ENCODE measurements at places on chromosomes 7 and 10.

DNA sequence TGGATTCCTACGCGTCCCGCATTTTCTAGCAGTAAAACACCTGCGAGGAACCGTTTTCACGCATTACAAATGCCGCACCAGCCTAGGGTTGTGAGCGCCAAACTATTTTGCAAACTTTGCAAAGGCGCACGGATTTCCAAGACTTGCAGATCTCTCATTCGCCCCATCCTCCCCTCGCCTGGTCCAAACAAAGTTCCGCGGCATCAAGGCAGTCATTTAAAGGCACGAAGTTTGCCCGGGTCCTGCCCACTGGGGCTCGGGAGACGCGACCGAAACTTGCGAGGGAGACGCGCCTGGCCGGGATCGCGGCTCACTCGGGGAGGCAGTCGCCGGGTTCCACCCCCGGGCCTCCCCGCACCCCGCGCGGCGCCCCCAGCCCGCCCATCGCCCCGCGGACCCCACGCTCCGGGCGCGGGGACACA is 613 bp downstream of the USP6NL start:
- DNase-seq: no peak

GRCh38 chr10:17062009-17062408 is 67.6 kb downstream of the CUBN start:
- DNase-seq: no peak

DNA sequence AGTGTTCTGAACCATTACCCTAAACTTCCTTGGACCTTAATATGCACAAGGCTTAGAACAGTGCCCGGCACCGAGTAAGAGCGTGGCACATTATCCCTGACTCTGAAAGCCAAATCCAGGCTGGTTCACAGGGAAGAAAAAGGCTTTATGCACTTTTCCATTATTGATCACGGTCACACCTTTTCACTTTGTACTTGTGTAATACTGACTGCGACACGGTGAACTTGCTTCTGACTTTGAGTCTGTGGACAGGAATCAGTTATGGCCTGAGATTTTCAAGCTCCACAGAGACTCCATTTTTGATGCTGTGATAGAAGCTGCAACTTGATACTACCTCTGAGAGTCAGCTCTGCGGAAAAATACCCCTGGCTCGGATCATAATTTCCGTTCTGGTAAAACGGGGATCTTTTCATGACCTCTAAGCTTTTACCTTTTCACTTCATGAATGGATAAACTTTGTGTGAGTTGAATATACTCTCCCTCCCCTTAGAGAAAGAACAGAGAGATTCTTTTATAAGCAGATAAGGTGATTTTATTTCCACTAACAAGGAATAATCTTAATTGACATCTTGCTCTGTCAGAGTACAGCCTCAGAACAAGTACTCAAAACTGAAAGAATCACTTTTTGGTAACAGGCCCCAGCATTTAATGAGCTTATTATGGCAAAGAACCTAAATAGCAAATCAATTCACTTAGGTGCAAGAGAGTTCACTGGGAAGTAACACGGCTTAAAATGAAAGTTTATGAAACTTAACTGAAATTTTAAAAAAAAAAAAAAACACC is 88.8 kb downstream of the ELMO1 start:
- no peak for DNase-seq

- no peak for DNase-seq
Observed at GRCh38 chr10:17214971-17215781, 12.9 kb upstream of the VIM start.

DNA sequence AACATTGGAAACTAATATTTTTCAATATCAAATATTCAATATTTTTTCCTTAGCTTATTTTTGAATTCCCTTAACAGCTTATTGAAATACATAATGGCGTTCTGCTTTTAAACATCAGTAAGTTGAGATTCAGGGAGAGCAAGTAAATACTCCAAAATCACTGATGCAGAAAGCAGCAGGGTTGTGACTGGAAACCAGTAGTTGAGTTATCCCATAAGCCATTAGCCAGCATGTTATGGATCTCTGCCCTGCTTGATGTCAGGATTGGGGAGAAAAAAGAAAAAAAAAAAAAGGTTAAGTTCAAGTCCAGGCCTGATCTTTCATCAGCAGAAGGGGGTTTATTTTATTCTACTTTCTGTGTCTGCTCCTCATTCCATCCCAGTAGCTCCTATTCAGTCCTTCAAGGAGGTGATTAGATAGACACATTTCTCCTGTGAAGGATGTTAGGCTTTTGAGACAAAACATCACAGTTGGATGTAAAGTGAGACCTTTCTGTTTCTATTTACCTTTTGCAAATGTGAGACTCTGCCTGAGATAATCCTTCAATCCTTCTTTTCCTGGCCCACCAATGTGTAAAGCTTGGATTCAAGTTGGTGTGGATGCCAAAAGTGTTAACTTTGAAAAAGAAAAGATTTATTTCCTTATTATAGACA is 110.9 kb upstream of the HDAC9 start:
- DNase-seq: no peak

DNA sequence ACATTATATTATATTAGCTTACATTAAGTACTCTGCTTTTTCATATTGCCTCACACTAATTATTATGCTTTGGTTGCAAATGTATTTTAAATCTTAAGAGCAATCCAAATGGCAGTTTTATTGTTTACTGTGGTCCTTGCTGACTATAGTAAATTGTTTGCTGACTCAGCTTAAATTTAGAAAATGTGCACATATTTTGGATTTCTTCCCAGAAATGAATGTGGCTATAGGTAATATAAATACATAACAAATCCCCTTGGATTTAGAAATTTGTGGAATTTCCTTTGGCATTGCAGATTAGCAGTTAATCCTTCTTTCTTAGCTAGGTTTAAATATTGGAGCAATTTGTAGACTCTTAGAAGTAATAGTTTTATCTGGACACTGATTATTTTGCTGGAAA is 565.8 kb downstream of the NRG3 start:
- no peak for DNase-seq

- no peak for DNase-seq
Observed at GRCh38 chr10:119478111-119478802, 64.3 kb downstream of the RGS10 start.

DNA sequence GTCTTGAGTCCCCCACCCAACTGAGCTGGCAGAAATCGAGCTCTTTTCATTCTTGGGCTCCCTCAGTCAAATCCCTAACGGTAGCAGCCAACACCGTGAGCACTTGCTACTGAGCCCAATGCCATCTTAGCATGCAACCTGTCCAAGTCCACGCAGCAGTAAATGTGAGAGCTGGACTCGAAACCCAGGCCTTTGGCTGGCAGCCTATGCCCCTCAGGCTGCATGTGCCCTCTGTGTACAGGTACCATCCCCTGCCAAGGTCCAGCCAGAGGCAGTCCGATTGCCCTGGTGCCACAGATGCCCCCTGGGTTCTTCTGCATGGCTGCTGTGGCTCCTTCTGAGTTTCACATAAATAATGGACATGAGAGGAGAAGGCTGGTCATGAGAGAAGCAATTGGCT is 1.2 kb upstream of the TMEM273 start:
- no peak for DNase-seq

GRCh38 chr10:70174058-70174741 is 3.9 kb upstream of the SAR1A start:
- DNase-seq: no peak

DNA sequence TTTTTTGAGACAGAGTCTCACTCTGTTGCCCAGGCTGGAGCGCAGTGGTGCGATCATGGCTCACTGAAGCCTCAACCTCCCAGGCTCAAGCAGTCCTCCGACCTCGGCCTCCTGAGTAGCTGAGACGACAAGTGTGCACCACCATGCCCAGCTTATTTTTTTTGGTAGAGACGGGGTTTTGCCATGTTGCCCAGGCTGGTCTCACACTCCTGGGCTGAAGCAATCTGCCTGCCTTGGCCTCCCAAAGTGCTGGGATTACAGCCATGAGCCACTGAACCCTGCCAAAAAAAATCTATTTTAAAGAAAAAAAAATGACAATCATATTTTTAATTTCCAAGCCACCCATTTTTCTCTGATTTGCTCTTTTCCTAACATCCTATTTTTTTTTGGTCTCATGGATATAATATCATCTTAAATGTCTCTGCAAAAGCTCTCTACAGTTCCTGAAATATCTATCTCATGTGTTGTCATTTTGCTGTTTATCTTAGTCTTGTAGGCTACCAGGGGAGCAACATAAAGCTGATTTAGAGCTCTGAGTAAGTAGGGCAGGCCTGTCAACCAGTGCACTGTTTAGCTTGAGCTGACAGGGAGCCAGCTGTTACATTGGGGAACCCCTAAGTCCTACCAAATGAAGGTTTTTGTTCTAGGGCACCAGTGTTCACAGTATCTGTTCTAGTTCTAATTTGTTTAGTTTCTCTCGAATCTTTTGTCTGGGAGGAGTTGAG is 29.9 kb upstream of the HBP1 start:
- no peak for DNase-seq

- DNase-seq: no peak
Observed at GRCh38 chr7:16940776-16941175, 59.0 kb upstream of the AGR3 start.

- no peak for DNase-seq
Observed at GRCh38 chr7:30660331-30661255, 21.7 kb downstream of the CRHR2 start.
